ENCODE measurements at places on chromosomes 6 and 20.

GRCh38 chr6:73964241-73964854 is 268.3 kb downstream of the CD109 start:
- DNase-seq = no peak

DNA sequence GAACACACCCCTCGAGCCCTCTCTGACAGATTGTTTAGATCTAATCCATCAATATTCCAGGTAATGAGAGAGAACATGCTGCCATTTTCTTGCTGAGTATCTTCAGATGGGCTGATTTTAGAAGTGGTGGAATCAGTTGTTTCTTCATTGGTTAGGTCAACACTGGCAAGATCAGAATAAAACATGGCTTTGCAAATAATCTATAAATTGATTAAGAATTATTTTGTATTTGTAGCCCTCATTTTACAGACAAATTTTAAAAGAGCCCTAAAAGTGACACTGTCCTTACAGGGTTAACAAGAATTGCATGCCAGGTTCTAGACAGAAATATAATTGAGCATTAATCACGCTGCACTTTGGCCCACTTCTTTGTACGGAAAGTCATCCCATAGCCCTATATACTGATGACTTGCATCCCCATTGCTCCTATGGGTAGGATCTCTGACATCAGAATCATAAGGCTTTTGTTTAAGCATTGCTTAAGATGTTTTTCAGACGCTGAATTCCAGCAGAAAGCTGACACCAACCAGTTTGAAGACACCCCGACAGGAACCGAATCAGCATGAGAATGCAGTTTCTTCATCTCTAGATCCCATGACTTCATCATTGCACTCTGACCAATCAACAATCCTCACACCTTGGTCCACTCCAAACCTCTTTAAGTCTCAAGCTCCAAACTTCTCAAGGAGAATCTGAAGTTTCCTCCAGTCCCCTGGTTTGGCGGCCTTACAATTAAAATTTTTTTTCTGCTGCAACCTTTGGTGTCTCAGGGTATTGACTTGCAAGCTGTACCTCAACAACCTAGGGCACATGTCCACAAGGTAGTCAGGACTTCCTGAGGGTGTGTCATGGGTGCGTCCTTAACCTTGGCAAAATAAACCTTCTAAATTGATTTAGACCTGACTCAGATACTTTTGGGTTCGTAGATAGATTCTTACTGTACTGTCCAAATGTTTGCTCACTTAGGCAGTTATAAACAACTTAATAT is 7.8 kb downstream of the TDP2 start:
- DNase-seq = no peak

- no peak for DNase-seq
These were observed 154.9 kb downstream of the SOX4 start for GRCh38 chr6:21748343-21749056.

GRCh38 chr6:89944181-89944755 is 50.0 kb downstream of the GJA10 start:
- DNase-seq = no peak

GRCh38 chr6:24249926-24250325 is 107.9 kb downstream of the DCDC2 start:
- no peak for DNase-seq

All from stimulated activated CD8-positive, alpha-beta memory T cell treated with anti-CD3 and anti-CD28 coated beads, Interleukin-7, amount 100 ng/mL, for 1 hour (primary cell).